Adipocyte (in vitro differentiated cells): ENCODE measurements at places on chromosomes 11 and 22.

GRCh38 chr22:39598017-39598965 lies 27.7 kb downstream of the CACNA1I start:
- no peak for DNase-seq

GRCh38 chr11:83070044-83070701 lies 1.5 kb downstream of the RAB30 start:
- peak; percentile 87 for DNase-seq

- peak; percentile 96 for DNase-seq
Observed at GRCh38 chr11:64777449-64778222, 706 bp downstream of the SF1 start.

GRCh38 chr11:64546176-64546575 lies 44.8 kb upstream of the SLC22A12 start:
- DNase-seq = no peak

- peak; percentile 71 for DNase-seq
Observed at GRCh38 chr11:74570266-74571061, 21.9 kb upstream of the POLD3 start.

DNA sequence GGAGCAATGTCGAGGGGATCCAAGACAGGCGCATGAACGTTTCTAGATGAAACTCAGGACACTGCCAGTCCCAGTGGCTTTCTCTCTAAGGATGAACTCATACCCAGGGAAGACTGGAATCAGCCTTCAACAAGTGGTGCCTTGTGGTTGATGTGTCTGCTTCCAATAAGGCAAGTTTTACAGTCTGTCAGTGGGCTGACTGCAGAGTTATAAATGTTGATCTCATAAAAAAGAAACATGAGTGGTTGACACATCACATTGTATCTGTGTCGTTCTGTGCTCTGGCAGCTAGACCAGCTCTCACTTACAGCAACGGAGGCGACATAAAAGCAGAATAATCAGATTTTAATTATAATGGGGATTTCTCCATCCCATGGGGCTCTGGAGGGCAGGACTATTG lies 96.7 kb downstream of the SNX19 start:
- DNase-seq = no peak

- no peak for DNase-seq
Observed at GRCh38 chr11:11316651-11317230, 36.3 kb downstream of the CSNK2A3 start.

- DNase-seq = peak; percentile 53
Observed at GRCh38 chr22:26502688-26503561, 9.3 kb downstream of the TFIP11 start.

- DNase-seq = peak; percentile 53
Observed at GRCh38 chr11:34323601-34324000, 34.2 kb downstream of the ABTB2 start.

DNA sequence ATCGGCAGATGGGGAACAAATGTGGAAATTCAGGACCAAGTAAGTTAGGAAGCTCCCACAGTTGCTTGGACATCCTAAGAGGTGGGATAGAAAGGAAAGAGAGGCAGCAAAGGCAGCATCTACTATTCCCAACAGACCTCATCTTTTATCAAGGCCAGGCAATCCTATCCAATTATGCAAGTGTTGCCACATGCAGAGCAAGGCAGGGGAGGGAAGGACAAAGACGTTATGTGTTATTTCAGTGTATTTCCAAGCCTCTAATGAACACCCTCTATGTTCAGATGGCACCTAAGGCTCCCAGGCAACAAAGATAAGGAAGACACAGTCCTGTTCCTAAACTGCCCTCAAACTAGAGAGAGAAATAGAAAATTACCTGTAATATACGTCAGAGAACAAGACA lies 9.2 kb downstream of the TIGD3 start:
- DNase-seq = no peak

DNA sequence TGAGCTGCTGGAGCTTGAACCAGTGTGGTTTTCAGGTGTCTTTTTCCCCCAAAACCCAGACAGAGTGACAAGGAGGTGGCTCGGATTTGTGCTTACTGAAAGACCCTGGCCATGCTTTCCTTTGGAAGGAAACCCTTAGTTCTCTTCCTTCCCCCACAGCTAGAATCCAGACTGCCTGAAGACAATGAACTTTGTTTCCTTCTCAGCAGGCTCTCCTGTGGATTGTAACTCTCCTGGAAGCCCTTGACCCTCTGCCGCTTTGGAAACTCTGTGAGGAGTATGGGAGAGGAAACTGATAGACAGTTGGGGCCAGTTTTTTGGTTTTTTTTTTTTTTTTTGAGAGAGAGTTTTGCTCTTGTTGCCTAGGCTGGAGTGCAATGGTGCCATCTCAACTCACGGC lies 62.1 kb upstream of the SESN3 start:
- DNase-seq = no peak

DNA sequence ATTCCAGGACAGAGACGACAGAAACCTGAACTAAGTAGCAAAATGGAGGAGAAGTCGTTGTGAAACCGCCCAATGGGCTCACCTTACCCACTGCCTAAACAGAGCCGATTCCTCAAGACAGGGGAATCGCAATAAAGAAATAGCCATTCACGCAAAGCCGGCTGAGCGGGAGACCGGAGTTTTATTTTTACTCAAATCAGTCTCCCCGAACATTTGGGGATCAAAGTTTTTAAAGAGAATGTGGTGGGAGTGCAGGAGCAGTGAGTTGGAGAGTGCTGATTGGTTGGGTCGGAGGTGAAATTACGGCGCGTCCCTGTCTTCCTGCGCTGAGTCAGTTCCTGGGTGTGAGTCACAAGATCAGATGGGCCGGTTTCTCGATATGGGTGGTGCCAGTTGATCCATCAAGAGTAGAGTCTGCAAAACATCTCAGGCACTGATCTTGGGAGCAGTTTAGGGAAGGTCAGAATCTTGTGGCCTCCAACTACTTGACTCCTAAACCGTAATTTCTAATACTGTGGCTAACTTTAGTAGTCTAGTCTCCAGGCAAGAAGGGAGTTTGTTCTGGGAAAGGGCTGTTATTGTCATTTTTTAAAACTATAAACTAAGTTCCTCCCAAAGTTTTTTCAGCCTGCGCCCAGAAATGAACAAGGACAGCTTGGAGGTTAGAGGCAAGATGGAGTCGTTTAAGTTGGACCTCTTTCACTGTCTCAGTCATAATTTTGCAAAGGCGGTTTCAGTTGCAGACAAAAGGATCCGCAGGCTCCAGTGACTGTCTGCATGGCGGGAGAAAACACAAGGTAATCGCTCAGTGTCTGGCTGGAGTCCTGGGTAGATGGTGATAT lies 34.1 kb downstream of the OR4D9 start:
- no peak for DNase-seq

GRCh38 chr22:44532552-44532951 lies 34.5 kb upstream of the RTL6 start:
- no peak for DNase-seq

DNA sequence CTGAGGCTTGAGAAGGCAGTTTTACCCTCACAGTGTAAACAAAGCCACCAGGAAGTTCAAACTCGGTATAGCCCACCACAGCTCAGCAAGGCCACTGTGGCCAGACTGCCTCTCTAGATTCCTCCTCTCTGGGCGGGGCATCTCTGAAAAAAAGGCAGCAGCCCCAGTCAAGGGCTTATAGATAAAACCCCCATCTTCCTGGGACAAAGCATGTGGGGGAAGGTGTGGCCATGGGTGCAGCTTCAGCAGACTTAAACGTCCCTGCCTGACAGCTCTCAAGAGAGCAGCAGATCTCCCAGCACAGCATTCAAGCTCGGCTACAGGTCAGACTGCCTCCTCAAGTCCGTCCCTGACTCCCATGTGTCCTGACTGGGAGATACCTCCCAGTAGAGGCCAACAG lies 69.7 kb downstream of the TTC28 start:
- no peak for DNase-seq

- no peak for DNase-seq
Observed at GRCh38 chr11:128579798-128580504, 7.4 kb downstream of the ETS1 start.

GRCh38 chr11:83127310-83127637 lies 29.7 kb upstream of the PCF11 start:
- no peak for DNase-seq

DNA sequence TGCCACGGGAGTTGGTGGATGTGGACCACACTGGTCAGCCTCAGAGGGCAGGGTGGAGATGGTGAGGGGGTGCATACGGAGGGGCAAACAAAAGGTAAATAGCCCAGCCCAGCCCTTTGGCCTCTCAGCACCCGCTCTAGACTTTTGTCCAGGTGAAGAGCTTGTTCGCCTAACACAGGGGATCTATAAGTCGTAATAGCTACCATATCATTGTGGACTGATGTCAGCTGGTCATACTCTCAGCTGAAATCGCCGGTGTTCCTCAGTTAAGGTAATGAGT lies 27.0 kb upstream of the TREH start:
- DNase-seq = no peak

DNA sequence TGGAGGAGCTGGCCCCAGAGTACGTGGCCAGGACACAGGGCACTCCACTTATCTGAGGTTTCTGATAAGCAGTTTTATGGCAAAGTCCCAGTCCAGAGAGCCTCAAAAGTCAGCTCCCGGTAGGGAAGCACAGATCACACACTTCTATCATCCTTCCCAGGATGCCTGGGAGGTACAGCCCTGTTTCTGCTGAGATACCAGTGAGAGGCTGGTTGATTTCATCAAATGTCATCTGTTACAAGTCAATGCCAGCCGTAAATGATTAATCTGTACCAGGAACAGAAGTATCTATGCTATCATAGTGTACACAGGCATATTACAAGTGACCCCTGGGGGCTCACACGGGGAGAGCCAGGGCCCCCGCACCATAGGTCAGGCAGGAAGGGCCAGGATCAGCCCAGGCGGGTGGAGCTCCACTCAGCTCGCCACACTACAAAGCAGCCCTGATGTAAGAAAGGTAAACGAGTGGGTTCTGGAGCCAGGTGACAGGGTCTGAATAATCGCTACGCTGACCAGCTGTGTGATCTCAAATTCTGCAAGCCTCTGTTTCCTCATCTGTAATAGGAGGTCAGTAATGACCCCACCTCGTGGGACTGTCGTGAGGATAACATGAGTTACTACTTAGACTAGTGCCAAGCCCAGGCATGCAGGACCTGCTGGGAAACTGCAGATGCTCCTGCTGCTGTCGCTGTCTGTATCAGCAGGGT lies 17.6 kb downstream of the PLA2G6 start:
- no peak for DNase-seq

- DNase-seq = no peak
Observed at GRCh38 chr11:64083398-64084080, 47.8 kb downstream of the FLRT1 start.

DNA sequence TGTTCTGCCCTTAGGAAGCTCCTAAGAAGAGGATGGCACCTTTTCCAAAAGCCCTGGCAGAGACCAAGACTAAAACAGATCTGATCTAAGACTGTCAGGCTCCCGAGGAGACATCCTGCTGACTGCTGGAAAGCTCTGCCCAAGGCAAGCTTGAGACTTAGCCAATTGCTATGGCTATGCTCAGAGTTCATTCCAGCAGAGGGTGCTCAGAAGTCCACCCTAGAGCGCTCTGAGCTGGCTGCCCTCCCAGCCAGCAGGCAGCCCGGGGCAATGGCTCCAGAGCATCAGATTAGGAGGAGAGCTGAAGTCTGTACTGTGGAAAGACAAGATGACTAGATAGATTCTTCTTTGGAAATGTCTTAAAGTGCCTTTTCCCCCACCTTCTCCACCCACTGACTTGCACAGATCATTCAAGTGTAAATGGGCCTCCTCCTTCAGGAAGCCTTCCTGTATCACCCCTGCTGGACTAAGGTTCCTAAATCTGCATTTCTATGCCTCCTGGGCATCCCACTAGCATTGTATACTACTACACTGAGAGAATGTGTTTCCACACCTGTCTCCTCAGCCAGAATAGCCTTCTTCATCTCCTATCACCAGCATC lies 23.4 kb downstream of the LRRC55 start:
- DNase-seq = peak; percentile 90

- no peak for DNase-seq
Observed at GRCh38 chr11:122304306-122304705, 188.3 kb upstream of the BLID start.

GRCh38 chr11:39661890-39662289 lies 1797.6 kb downstream of the LRRC4C start:
- no peak for DNase-seq

DNA sequence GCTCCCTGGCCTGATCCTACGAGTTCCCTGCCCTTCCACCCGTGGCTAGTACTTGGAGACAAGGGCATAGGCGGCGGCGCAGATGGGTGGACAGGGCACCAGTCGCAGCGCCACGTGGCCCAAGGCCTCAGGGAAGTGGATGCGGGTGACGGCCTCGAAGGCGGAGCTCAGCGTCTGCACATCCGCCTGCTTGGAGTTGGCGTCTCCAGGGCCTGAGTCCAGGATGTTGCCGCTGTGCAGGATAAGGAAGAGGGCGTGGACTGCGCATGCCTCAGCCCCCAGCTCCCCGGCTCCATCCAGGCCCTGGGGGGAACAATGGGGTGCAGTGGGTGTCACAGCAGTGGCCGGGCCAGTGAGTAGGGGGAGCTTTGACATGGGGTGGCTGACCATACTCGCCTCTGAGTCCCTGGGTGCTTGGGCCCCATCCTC lies 6.6 kb downstream of the PITPNM1 start:
- no peak for DNase-seq

- no peak for DNase-seq
Observed at GRCh38 chr22:49715450-49715849, 112.2 kb downstream of the BRD1 start.

DNA sequence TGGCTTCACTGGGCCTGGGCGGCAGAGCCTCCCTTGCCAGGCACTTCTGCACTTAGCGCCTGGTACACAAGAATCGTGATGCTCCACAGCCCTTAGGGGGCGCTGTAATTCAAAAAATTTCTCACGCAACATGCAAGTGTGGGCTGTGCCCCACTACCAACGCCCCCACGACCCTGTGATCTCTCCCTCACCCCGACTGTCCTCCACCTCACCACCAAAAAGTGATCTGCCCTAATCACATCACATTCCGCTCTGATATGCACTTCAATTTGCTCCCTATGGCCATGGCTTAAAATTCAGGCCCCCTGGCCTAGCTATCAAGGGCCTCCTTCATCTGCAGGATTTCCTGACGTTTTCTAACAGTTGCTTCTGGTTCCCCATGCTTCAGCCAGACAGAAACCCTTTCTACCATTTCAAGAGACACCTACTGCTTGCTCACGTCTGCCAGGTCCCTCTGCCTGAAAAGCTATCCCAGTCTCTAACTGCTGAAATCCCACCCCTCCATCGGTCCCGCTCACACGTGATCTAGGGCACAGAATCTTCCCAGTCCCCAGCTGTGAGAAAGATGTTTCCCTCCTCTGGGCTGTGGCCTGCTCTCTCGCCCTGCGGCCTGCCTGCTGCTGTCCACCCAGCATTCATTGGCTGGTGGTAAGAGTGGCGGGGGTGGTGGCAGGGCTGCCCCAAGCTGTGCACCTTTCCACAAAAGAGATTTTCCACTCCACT lies 27.9 kb upstream of the LRRC32 start:
- DNase-seq = no peak

GRCh38 chr11:93082900-93083299 lies 113.4 kb downstream of the MTNR1B start:
- DNase-seq = no peak

- no peak for DNase-seq
Observed at GRCh38 chr22:26141831-26142230, 27.4 kb upstream of the SEZ6L start.
